ENCODE measurements at places on chromosomes 5 and 9. TPM values are rescaled to one million over a fixed set of nuclear protein-coding genes. Genes with fewer than 3 reads are reported as not detected.

Gene MYMK
- total RNA-seq = not detected

Gene FPGS
- 98.3 TPM for total RNA-seq

Gene ORM2
- total RNA-seq = not detected

DNA sequence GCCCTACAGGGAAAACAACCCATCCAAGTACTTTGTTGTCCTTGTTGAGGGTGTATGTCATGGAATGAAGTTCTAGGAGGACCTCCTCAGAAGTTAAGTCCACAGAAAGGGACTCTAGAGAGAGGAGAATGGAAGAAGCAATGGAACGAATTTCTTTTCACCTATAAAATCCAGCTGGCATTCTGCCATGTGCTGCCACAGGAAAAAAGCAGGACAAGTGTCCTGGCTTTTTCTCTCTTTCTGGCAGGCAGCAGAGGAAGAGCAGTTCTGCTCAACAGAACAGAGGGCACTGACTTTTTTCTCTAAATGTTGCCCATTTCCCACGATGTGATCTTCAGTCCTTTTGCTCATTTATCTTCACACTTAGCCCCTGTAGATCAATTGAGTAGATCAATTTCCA is 240.8 kb downstream of the MCTP1 start:
- H3K4me3 ChIP-seq = no peak overlapping the region
- no peaks in the 10 kb centered on the region for H3K36me3 ChIP-seq
- peaks cover 3% of the 10 kb centered on the region for H3K27me3 ChIP-seq
- no peak for DNase-seq
- H3K27ac ChIP-seq = no peak overlapping the region
- H3K4me1 ChIP-seq = no peaks in the 10 kb centered on the region

DNA sequence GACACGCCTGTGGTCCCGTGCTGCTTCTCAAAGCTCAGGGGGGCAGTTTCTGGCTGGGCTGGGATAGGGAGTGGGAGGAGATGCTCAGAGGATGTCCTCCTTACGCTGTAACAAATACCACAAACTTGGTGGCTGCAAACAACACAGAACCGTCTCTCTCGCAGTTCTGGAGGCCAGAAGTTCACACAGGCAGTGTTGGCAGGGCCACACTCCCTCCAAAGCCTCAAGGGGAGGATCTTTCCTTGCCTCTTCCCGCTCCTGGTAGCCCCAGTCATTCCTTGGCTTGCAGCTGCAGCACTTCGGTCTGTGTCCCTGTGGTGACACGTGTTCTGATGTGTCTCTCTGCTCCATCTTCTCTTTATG is 10.4 kb upstream of the ORM1 start:
- H3K27ac ChIP-seq = no peak overlapping the region
- H3K4me3 ChIP-seq = no peak overlapping the region
- H3K27me3 ChIP-seq = no peaks in the 10 kb centered on the region
- no peaks in the 10 kb centered on the region for H3K4me1 ChIP-seq

- no peaks in the 10 kb centered on the region for H3K27me3 ChIP-seq
- H3K36me3 ChIP-seq = no peaks in the 10 kb centered on the region
- H3K27ac ChIP-seq = no peak overlapping the region
Measured at GRCh38 chr5:116848954-116849581, 274.4 kb upstream of the SEMA6A start.

- no peak overlapping the region for H3K27ac ChIP-seq
- no peaks in the 10 kb centered on the region for H3K27me3 ChIP-seq
Measured at GRCh38 chr9:32508728-32509127, 17.3 kb downstream of the RIGI start.

GRCh38 chr5:88734983-88735382 is 148.0 kb downstream of the MEF2C start:
- DNase-seq = no peak
- H3K27me3 ChIP-seq = peaks cover 5% of the 10 kb centered on the region
- no peaks in the 10 kb centered on the region for H3K36me3 ChIP-seq
- no peak overlapping the region for H3K4me3 ChIP-seq
- H3K4me1 ChIP-seq = peaks cover 5% of the 10 kb centered on the region
- H3K27ac ChIP-seq = no peak overlapping the region

Data from activated CD8-positive, alpha-beta T cell treated with anti-CD3 and anti-CD28 coated beads, Interleukin-2, amount 10 ng/mL, durations not matched to agents 7 days and 5 days (primary cell).